ENCODE measurements at places on chromosomes 1 and 21.

GRCh38 chr1:165759095-165759494 is 9.6 kb downstream of the TMCO1 start:
- DNase-seq = no peak

DNA sequence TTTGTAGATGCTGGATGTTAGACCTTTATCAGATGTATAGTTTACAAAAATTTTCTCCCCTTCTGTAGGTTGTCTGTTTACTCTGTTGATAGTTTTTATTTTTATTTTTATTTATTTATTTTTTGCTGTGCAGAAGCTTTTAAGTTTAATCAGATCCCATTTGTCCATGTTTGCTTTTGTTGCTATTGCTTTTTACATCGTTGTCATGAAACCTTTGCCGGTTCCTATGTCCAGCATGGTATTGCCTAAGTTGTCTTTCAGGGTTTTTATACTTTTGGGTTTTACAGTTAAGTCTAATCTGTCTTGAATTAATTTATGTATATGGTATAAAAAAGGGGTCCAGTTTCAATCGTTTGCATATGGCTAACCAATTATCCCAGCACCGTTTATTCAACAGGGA is 819.5 kb downstream of the KCNT2 start:
- DNase-seq = no peak

DNA sequence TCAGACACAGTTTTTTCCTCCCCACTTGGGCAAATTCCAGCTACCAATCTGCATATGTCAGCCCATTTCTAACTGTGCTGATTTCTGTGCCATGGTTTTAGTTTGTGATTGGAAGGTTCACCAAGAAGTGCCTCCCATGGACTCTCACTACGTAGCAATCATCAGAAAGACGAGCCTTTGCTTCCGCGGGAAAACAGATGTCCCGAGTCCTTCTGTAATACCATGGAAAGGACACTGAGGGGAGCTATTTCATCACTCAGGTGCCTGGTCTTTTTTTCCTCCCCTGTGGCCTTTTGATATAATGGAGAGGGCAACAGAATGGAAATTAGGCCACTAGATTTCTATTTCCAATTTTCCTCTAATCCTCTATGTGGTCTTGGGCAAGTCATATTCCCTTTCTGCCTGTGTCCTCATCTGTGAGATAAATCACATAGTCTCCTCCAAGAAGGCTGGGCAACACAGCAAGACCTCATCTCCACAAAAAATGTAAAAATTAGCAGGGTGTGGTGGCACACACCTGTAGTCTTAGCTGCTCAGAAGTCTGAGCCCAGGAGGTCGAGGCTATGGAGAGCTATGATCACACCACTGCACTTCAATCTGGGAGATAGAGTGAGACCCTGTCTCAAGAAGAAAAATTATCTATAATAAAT is 24.8 kb downstream of the LEMD1 start:
- peak; percentile 76 for DNase-seq

DNA sequence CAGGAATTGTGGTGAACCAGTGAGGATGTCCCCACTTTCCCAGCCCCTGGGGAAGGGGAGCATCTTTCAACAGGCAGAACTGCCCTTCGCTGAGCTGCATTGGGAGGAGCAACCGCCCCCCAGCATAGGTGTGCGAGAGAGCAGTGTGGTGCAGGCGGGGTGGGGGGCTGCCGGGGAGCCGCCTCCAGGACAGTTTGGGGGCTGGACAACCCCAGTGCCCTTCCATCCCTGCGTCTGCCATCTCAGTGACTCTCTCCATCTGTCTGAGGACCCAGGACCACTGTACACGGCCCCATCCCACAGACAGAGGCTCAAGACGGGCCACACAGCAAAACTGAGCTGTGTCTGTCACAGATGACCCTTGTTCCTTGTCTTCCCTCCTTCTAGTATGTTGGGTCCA is 14.2 kb downstream of the PODN start:
- DNase-seq = no peak

DNA sequence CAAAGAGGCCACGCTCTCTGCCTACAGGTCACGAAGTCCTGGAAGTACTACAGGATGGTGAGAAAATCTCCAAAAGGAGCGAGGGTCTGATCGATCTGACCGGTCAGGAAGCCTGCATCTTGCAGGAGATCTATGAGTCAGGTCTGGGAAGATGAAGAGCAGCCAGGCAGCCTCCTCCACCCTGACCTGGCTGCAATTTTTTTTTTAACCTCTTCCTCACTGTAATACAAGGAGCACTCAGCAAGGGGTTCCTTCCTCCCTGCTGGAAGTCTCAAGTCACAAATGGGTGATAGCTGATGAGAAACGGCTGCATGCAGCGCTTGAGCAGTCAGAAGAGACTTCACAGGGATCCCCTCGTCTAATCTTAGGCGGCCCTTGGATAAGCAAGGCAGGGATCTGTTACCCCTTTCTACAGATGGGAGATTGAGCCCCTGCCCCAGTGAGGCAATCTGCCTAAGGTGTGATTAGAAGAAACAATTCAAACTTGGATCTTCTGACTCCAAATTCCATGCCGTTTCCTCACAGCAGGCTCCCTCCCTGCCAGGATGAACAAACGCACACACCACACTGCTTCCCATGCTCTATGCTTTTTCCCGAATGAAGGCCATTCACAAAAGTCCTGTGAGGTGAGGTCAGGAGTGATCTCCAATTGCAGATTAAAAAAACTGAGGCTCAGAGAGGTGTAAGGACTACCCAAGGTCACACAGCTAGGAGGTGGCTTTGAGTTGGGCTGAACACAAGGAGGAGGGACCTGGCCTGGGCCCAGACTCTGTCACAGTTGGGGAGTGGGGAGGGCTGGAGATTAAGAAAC is 48.3 kb downstream of the ECE1 start:
- no peak for DNase-seq

GRCh38 chr1:1041092-1041523 is 21.2 kb downstream of the AGRN start:
- no peak for DNase-seq

- DNase-seq = peak; percentile 83
Observed at GRCh38 chr1:182143154-182143657, 81.7 kb upstream of the ZNF648 start.

DNA sequence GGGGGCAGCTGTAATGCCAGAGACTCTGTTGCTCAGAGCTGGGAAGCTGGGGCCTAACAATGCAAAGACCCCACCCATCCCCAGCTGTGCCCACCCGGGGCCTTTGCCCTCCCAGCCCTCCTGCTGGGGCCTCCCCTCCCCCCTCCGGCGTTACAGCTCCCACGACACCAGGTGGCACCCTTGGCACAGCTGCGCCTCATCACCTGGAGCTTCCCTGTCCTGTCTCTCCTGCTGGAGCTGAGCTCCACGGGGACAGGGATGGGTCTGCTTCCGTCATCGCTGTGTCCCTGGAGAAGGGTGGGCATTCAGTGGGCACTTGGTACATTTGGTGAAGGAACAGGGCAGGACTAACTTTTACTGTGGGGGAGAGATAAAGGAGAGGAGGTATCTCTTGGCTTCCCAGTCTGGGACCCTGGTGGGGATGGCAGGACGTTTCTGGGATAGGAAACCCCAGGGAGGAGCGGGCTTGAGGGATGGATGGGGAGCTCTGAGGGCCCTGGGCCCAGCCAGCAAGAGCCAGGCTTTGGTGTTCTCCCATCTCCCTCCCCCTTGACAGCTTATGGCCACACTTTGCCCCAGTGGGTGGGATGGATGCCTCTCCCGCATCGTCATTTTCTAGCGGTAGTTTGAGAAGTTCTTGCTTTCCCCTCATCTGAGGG is 453.2 kb downstream of the PTPRU start:
- DNase-seq = no peak

DNA sequence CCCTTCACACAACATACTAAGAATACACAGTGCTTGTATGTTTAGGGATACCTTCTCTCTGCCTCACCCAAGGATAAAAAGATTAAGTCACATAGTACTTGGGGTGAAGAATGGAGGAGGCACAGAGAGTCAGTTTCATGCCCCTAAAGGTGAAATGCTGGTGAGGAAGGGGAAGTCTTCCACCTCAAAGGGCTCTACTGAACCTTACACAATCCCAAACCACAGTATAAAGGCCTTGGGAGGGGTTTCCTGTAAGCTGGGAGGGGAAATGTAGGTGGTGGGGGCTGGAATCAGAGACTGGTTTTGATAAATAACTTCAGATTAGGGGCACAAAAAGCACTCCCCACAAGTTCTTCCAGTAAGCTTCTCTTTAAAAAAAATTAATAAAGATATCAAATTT is 3.5 kb downstream of the MINDY1 start:
- no peak for DNase-seq

GRCh38 chr1:11380500-11380899 is 98.5 kb upstream of the DISP3 start:
- DNase-seq = no peak

GRCh38 chr1:150973836-150974579 is 627 bp downstream of the CERS2 start:
- no peak for DNase-seq

DNA sequence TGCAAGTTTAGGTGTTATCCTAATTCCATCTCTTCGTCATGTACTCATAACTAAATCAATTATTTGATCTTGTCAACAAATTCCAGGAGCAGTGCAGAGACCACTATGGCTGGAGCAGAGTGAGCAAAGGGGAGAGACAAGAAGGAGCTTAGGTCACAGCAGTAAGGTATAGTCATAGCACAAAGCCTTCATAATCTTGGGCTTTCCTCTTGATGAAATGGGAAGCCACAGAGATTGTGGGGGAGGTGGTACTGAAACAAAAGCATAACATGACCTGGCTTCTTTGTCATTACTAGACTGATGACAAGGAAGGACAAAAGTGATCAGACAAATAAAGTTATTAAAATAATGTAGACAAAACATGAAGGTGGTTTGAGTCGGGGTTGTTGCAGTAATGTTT is 60.1 kb upstream of the PTGS2 start:
- no peak for DNase-seq

GRCh38 chr1:74530892-74531291 is 18.5 kb upstream of the LRRC53 start:
- DNase-seq = no peak

GRCh38 chr1:222546548-222547259 is 1.2 kb downstream of the HHIPL2 start:
- no peak for DNase-seq

DNA sequence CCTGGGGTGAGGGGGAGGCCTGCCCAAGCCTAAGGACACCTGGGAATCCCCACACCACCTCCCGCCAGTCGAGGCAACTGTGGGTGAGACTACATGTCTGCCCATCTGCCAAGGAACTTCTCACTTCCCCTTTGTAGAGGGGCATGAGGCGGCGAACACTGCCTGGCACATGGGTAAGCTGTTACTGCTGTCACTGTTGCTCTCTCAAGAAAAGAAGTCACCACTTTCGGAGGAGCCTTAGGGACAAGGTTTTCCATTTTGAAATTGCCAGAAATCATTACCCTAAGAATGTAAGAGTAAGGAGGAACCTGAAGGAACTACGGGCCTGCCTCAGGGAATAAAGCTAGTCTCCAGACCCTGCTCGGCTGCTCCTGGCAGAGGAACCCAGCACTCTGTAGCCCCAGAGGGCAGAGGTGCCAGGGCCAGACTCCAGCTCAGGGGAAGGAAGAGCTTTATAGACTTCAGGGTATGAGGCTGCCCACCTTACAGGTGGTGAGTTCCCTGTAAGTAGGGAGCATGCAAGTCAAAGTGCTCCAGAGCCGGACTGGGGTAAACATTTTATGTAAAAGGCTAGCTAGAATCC is 23.3 kb downstream of the SLC2A1 start:
- DNase-seq = no peak

DNA sequence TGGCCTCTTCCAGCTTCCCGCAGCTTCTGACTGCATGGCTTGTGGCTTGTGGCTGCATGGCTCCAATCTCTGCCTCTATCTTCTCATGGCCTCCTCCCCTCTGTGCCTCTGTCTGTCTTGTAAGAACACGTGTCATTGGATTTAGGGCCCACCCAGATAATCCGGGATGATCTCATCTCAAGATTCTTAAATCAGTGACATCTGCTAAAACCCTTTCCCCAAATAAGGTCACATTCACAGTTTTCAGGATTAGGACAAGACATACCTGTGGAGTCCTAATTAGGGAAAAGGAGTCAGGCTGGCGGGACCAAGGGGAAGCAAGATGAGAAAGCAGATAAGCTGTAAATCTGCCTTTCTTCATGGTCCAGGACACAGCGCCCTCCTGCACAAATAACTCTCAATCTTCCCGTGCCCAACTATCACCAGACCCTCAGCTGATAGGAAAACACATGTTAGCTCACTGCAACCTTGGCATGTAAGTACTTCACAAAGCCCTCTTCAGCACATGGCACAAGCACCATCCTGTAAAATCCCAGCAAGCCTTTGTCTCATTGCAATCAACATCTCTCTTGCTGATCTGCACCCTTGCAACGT is 82.2 kb downstream of the SPSB1 start:
- no peak for DNase-seq

- DNase-seq = no peak
Observed at GRCh38 chr1:35958558-35958957, 27.7 kb downstream of the AGO3 start.

- DNase-seq = no peak
Observed at GRCh38 chr1:11153184-11153583, 36.0 kb upstream of the ANGPTL7 start.

Measured in K562 (cell line).